CD14-positive monocyte (primary cell): ENCODE measurements at places on chromosomes 16 and 17.

GRCh38 chr17:82655523-82655922 lies 7.3 kb upstream of the WDR45B start:
- no peak for DNase-seq

GRCh38 chr16:59356709-59357108 lies 622.6 kb upstream of the GOT2 start:
- no peak for DNase-seq

- DNase-seq: no peak
These were observed 7.5 kb downstream of the NFE2L1 start for GRCh38 chr17:48055531-48056245.

- no peak for DNase-seq
These were observed 502 bp downstream of the FAAP100 start for GRCh38 chr17:81551458-81552243.
